ENCODE measurements at places on chromosomes 5 and 9.

DNA sequence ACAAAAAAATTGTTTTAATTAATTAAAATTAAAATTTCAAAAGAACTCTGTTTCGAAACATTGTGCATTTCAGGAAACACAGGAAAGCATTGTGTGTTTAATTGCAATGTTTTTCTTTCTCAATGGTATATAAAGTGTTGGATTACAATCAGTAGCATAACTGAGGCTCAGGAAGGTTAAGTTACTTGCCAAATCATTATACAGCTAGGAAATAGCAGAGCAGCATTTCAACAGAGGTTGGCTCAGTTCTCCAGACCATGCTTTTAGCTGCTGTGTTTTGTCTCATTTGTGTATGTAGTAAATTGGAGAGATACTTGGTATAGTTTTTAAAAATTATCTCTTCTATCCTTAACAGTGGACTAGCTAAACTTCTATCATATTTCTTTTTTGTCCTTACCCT is 30.0 kb upstream of the CAMLG start:
- no peak for DNase-seq

DNA sequence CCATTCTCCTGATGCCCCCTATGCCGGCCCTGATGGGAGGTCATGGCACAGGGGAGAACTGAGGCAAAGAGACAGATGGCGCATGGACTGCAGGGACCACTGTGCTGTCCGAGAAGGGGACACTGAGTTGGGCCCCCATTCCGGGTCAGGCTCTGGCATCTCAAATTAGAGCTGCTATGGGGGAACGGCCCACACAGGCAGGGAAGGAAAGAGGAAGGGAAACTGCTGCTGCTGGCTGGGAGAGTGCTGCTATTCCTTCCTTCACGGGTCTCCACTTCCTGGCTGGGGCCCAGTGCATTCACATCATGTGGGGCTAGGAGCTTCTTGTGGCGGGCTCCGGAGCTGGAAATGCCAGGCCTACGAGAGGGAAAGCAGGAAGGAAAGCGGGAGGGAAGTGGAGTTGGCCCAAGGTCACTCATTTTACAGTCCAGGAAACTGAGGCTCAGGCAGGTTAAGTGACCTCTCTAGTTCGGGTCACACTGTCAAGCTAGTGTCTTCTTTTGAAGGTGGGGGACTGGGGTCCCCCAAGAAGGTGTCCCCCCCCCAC is 1.3 kb upstream of the CARD19 start:
- DNase-seq: no peak

DNA sequence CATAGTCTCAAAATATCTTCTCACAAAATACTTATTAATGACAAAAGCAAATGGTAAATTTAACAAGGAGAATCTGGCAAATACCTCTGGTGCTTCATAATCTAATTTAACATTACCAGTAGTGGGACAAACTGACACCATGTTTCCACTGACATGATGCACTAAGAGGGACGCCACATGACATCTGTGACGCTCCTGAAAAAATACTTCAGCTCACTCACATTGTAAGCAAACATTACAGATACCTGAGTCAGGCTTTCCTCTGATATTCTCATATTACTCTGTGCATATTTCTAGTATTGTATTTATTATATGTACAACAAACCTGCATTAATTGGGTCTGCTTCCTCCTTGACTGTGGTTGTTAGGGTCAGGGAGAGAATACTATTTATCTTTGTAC is 56.7 kb upstream of the OSMR start:
- DNase-seq: no peak

- DNase-seq: peak; percentile 40
Measured at GRCh38 chr9:12640016-12640587, 53.1 kb upstream of the TYRP1 start.

- DNase-seq: no peak
Measured at GRCh38 chr9:129406278-129407225, 214.3 kb downstream of the C9orf50 start.

DNA sequence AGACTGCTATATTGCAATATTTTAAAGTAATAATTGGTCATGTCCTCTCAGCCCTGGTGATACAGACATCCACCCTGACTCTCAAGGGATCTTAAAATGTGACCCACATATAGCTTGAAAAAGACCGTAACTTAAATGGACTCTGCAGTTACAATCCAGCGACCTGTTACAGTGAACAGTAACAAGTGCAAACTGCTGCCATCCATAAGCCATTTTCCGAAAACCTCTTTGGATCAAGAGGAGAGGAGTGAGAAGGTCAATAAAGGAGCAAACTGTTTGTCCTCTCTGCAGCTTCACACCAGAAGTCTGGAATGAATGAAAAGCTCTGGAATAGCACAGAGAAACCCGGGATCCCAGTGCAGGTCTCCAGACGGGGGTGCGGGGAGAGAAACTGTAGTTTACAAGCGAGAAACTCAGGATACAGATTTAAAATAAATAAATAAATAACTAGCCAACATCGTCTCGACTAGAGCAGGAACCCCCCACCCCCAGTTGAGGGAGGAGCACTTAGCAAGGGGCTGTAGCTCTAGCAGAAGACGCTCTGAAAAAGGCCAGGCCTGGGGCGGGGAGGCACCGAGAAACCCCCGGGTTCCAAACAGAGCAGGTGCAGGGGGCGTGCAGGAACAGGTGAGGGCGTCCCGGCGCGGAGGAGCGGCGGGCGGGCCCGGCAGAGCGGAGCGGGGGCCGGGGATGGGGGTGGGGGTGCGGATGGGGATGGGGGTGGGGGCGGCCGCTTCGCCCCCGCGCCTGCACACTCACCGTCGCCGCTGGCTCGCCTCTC is 572 bp downstream of the ZDHHC21 start:
- DNase-seq: peak; percentile 24

GRCh38 chr5:156758011-156758791 is 91.9 kb upstream of the PPP1R2B start:
- no peak for DNase-seq

DNA sequence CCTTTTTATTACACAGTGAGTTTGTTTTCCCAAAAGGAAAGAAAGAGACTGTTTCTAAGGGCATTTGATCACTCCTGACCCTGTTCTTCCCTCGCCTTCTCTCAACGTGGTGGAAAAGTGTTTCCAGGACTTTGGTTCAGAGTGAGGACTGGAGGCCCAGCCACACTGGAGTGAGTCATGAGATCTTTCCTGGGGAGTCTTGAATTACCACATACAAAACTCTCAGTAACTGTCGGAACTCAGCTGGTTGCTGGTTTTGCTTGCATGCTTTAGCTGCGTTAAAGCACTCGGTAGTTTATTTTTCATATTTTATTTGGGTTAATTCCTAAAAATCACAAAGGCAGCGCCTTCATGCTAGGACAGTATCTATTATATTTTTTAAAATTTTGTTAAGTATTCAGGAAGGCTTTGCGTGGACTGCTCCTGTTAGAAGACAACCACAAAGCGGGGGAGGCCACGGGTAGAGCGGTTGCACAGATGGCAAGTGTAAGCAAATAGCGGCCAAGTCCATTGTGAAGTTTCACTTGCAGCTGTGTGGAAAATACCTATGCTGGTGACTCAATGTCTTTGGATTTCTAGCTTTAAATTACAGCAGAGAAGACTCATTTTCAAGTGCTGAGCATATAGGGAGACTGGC is 77.7 kb downstream of the ARSB start:
- DNase-seq: no peak

- DNase-seq: no peak
Measured at GRCh38 chr9:127905788-127906191, 6.4 kb upstream of the ST6GALNAC6 start.

DNA sequence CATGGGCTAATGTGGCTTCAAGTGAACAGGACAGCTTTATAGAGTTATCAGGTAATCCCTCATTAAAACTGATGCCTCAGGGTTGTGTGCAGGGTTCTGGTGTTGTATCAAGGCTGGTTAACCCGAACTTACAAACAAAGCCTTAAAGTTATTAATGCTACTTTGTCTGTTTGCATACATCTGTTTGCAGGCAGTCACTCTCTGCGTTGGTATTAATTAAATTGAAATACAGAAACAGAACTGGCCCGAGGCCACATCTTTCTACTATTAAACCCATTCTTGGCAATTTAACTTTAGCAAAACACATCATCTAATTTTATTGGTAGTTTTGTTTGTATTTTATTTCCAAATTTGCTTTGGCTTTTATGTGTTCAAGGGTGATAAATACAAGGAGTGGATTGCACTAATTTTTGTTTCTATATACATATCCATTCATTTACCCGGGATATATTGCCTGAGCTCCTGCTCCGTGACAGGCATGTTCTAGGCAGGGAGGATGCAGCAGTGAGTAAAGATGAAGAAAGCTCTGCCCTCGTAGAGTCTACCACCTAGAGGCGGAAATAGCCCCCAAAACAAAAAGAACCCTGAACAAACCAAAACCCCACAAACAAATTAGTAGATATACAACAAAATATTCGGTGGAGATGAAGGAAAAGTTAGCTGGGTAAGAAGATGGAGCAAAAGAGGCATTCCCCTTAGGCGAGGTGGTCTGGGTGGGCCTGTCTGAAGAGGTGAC is 164.2 kb downstream of the MACROH2A1 start:
- DNase-seq: no peak

DNA sequence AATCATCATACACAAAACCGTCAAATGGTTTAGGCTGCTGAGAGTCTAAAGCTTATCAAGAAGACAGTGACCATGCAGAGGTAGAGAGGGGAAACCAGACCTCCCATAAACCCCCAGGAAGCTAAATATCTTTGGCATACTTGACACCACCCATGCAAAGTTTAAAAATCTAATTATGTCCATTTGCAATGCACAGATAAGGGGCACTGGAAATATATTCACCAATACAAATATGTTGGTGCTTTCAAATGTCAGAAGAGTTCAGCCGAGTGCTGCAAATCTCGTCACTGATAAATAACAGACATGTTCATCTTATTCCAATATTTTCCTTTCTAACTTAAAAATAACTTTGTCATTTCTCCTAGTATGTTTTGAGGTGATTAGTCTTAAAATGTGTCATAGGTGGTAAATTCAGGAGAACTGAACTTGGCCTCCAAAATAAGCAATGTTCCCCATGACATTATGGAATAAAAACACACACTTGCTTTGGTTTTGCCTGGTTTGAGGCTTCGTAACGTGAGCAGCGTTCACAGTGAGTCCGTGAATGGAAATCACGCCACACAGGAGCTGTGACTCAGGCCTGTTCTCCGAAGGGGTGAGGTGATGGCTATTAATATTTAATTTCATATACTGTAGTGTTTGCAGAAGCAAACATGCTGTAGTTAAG is 182.2 kb downstream of the AOPEP start:
- no peak for DNase-seq

- no peak for DNase-seq
Measured at GRCh38 chr9:127177665-127178265, 55.3 kb upstream of the ANGPTL2 start.

- DNase-seq: no peak
Measured at GRCh38 chr5:17679597-17680203, 45.4 kb downstream of the TAF11L14 start.

DNA sequence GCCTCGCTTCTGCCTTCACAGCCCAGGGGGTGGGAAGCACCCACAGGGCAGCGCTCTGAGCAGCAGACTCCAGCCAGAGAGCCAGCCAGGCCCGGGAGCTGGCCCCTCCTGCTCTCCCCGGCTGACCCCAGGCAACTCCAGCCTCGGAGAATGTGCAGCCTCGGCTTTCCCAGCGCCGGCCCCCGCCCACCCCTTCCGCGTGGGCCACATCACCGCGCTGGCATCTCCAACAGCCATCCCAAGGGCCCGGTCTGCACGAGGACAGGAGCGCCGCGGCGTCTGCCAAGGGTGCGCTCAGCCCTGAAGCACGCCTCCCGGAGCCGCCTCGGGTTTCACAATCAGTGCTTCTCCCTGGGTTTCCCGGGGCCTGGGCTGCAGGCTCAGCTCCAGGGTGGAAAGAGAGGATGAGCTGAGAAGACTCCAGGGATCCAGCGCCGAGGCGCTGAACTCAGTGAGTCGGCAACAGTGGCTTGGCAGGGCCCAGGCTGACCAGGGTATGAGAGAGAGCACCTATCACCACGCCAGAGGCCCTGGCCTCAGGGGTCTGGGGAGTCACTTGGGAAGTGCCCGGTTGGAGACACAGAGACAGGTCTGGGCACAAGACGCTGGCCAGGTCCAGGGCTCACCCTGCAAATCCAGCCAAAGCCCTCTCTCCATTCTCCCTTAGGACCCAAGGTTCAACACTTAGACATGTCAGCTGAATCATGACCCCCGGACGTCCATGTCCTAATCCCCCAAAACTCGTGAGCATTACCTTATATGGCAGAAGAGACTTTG is 79.6 kb downstream of the ADAMTS2 start:
- DNase-seq: peak; percentile 7

GRCh38 chr9:101117161-101117560 is 88.6 kb downstream of the PLPPR1 start:
- peak; percentile 80 for DNase-seq

GRCh38 chr5:179345433-179346321 is at the start of gene ADAMTS2:
Gene ADAMTS2 (minus strand): TSS chr5:179345461. CDS start chr5:179345328, 133 bp downstream.
- DNase-seq: no peak

- DNase-seq: no peak
Measured at GRCh38 chr5:154118893-154119336, 71.6 kb upstream of the GALNT10 start.

GRCh38 chr5:33433303-33434240 is 7.2 kb upstream of the TARS1 start:
- no peak for DNase-seq

- no peak for DNase-seq
Measured at GRCh38 chr5:79436224-79436623, 77.7 kb downstream of the HOMER1 start.

DNA sequence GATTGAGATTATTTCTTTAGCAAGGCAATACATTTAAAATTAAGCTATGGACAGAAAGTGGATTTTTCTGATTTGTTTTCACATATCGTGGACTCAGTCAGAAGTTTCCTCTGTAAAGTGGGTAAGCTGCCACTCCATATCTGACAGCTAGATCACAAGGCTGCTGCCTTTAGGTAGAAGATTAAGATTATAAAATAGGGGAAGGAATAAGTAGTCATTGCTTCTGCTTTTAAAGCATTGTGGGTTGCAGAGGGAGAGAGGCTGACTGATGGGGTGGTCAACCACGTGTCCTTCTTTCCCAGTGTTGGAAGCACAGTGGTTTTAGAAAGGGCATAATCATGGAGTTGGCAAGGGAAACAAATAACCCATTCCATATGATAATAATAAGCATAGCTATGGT is 74.3 kb upstream of the MOCS2 start:
- no peak for DNase-seq

- DNase-seq: peak; percentile 49
Measured at GRCh38 chr5:66987949-66988838, 208.4 kb downstream of the CD180 start.

Data from kidney capillary endothelial cell (primary cell).